ENCODE measurements at places on chromosomes 7 and 10. TPM values are rescaled to one million over a fixed set of nuclear protein-coding genes. Genes with fewer than 3 reads are reported as not detected.

DNA sequence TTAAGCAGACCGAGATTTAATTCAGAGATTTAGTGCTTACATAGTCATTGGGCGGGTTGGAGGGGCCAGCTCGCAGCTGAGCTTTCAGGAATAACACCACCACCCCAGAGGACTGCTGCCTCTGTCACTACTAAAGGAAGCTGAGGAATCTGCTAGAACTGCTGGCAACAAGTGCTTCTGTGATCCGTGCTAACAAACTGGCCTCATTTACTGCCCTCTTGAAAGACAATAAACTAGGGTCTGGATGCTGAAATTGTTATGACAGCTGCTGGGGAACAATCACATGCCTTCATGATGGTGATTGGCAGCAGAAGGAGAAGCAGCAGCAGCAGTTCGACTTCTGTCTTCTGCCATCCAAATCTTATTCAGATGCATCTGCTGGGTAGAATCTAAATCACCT is 285.5 kb upstream of the TAC1 start:
- no peak for DNase-seq

ST8SIA6 gene
- 5.0 TPM for total RNA-seq

DNA sequence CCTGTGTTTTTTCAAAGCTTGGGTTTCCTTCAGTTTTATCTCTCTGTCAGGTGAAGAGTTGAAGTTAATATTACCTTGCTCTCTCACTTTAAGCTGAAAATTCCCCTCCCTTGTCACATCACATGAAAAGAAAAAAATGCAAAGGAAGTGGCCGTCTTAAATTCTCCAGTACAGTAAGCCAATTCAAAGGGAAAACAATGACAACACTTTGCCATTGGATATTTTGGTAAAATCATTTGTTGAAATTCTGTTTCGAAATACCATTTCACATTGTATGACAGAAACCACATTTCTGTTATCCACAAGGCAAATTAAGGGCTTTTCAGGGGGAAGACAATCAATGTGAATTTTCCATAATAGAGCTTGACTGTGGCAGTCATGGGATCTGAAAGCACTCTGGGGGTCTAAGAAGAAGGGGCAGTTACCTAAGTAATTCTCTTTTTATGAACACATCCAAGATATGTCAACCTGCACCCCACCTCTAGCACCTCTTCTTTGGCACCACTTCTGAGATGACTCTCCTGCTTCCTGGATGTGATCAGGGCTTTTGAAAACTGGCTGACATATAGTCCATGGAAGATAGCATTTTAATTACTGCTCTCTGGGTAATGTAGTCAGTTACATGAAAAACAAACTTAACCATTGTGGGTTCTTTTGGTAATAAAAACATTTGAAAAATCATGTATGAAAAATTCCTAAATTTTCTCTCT is 63.8 kb downstream of the ENTPD1 start:
- DNase-seq, result no peak

GIMAP2 gene
- 3.1 TPM for total RNA-seq

DNA sequence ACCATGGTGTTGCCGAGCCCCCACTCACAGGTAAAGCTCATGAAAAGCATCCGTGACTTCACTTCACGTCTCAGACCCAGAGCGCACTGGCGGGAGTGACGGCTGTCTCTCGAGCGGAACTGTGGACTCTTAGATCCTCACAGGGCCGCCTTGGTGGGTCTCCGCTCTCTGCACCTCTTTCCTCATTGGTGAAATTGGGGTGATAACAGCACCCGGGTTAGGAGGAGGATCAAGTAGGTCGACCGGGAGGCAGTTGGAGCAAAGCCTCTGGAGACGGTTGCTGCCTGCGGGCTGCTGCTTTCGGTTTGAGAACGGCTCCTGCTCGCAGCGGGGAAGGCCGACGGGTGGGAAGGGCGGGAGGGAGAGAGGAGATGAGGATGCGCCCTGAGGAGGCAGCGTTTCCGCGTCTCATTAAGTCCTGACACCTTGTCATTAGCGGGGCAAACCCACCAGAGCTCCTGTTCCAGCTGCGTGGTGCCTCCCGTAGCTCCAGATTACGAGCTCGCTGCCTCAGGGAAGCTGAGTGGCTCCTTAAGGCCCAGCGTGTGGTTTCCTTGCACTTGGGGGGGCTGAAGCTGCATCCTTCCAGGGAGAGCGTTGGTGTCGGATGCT is 51.9 kb upstream of the CFAP46 start:
- no peak for DNase-seq

- DNase-seq, result no peak
Observed at GRCh38 chr7:150370612-150371071, 2.0 kb downstream of the REPIN1 start.

DNA sequence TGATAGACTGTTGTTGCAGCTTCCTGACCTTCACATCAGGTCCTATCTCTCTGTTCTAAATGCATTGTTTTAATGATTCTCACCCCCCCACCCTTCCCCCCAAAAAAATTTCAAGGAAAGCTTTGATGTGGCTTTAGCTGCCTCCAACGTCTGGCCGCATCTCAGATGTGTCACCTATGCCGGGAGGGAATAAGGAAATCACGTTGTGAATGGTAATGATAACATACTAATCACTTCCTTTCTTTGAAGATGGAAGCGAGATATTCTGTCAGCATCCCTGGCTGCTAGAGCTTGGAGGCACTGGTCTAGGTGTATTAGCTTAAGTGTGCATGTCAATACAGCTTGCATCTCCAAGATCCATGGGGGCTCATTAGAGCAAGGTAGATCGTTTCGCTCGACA is 89.6 kb downstream of the VTI1A start:
- no peak for DNase-seq

TRIM24 gene
- total RNA-seq, result 16.6 TPM
